GM13976 (cell line): ENCODE measurements at places on chromosomes 3 and 15.

- no peak for DNase-seq
Observed at GRCh38 chr3:126117212-126117611, 33.3 kb upstream of the SLC41A3 start.

- peak; percentile 2 for DNase-seq
Observed at GRCh38 chr3:184419171-184419570, 39.3 kb downstream of the CHRD start.

DNA sequence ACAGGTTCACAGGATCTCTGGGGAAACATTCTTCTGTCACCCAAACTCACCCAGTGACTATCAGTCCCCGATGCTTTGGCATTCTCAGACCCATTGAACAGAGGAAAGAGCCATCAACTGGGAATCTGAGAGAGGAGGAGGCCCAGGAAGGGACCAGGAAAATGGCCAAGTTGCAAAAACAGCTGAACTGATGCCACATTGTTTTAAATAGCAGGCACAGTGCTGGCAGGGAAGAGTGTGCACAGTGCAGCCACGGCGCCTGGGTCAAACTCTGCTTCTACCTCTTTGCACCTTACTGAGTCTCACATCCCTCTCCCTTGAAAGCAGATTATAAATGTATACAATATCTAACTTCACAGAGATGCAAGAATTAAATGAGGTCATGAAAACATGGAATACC, 66.4 kb downstream of the SRGAP3 start:
- DNase-seq = no peak

DNA sequence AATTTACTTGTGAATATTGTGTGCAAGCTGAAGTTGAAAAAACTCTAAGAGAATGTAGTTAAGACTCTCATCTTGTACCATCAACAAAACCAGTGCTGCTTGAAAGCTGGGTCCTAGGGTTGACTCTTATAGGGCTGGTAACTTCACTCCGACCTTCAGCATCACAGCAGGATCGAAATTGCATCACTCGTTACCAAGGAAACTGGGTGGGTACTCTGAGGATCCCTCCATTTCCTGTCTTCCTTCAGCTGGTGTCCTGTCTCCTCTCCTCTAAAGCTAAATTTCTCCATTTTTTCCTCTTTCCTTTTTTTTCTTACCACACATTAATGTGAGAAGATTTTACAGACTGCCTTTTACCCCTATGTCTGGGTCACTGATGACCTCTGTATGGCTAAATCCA, 3.0 kb upstream of the APH1B start:
- DNase-seq = no peak

- no peak for DNase-seq
Observed at GRCh38 chr15:57384024-57384423, 7.7 kb downstream of the CGNL1 start.

DNA sequence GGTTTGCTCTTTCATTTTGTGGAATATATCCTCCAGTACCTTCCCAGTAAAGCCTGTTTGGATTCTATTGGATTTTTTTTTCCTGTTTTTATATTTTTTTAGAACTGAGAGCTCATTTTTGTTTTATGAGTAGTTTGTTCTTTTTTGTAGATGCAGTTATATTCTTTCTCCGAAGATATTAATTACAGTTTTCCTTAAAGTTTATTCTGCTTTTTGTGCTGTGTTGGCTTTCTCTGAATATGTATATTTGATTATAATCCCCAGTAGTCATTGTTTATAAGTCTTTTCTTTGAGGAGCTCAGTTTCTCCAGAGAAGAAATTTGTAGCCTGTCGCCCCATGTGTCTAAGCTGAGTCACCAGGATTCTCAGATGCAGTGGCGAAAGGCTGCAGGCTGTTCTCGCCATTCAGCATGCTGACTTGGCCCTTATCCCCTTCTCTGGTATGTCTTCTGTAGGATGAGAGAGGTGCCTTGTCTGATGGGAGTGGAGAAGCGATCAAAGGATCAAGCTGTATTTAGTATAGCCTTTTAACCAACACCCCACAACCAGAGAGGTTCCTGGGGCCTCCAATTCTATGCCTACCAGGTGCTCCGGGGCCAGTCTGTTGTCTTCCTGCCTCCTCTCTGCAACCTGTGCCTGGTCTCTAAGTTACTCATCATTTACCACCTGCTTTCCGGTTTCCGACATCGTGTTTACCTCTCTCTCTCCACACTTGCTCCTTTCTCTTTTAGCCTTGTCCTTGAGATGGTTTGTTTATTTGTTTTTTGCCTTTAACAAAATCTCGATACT, 31.7 kb upstream of the MFSD1 start:
- DNase-seq = no peak

DNA sequence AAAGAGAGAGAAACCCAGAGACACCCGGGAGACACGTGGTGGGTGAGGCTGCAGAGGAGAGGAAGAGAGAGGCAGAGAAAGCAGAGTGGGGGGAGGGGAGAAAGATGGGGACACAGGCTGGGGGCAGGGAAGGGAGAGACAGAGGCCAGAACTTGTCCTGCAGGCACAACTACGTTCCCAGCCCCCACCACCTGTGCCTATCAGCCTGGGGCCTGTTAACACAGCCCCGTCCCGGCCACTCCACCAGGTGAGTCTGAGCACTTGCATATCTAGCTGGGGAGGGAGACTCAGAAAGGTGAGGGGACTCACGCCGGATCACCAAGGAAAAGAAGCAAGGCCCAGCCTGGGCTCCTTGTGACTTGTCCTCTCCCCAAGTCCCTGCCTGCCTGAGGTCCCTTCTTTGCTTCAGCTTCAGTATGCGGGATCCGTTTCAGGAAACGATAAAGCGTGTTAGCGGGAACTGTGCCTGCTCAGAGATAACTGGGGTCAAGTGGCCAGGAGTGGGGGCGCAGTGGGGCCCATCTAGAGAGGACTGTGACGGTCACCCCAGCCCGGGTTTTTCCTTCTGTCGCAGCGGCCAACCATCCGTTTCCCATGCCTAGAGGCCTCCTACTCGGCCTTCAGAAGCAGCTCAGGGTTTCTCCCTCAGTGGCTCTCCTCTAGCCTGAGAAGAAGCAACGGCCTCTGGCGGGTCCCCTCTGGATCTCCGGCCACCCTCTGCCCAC, 10.3 kb downstream of the LINGO1 start:
- no peak for DNase-seq

DNA sequence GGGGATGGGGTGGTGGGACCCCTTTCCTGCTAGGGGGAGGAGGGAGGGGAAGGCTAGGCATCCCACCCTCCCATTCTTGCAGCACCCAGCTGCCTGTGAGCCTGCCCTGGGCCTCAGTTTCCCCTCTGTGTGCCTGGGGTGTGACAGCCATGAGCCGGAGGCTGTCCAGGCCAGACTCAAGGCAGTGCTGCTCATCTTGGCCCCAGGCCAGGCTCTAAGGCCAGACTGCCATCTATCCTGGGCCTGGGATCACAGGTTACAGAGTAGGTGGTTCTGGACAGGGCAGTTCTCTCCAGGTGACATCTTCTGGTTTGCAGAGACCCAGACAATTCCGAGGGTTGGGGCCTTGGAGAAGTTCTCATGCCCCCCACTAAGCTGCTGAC, 3.3 kb upstream of the VILL start:
- no peak for DNase-seq

GRCh38 chr3:143979041-143979440, 7.4 kb downstream of the DIPK2A start:
- no peak for DNase-seq

GRCh38 chr15:35078221-35078915, 6.7 kb downstream of the NANOGP8 start:
- peak; percentile 75 for DNase-seq

- DNase-seq = no peak
Observed at GRCh38 chr15:43135351-43135750, 2.0 kb downstream of the TMEM62 start.

DNA sequence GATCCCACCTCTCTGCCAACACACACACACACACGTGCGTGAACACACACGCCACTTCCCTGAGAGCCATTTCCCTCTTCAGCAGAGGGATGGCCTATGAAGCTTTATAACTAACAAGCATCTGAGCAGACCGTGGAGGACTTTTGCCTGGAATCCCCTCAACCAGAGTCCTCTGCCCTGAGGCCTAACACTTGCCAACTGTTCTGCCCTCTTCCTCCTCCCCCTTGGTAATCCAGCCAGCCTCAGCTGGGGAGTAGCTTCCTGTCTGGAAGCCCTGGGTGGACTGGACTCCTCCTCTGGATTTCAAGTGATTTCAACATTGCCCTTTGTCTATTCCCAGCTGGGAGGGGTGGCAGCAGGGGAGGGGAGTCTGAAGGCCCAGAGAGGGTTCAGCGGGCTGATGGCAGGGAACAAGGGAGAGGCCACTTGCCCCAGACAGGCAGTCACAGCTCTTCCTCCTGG, 68.4 kb upstream of the HACD2 start:
- DNase-seq = no peak

DNA sequence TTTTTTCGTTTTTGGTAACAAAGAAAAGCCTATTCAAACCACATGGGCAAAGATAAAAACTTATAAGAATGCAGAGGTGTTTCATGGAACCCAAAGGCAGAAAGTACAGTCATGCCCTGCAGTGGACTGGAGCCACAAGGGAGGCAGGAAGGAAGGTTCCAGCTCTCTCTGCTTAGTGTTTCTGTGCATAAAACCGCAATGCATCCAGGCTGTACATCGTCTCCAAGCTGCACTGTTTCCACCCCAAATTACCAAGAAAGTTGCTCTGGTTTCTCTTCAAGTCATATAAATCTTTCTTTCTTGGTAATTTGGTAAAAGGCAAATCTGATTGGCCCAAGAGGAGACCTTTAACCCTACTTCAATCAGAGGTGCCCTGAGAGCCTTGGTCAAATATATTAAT, 15.8 kb downstream of the TRAT1 start:
- DNase-seq = no peak

GRCh38 chr3:82080261-82080660, 318.8 kb upstream of the GBE1 start:
- DNase-seq = no peak
